ENCODE measurements at places on chromosomes 3 and 15.

DNA sequence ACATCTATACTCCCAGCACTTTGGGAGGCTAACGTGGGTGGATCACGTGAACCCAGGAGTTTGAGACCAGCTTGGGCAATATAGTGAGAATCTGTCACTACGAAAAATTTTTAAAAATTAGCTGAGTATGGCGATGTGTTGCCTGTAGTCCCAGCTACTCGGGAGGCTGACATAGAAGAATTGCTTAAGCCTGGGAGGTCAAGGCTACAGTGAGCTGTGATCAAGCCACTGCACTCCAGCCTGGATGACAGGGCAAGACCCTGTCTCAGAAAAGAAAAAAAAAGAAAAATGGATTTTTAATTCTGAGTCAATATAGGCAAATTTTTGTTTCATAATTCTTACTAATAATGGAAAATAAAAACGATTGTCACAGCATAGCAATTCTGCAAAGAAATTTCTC is 13.3 kb downstream of the C3orf49 start:
- no peak for DNase-seq

DNA sequence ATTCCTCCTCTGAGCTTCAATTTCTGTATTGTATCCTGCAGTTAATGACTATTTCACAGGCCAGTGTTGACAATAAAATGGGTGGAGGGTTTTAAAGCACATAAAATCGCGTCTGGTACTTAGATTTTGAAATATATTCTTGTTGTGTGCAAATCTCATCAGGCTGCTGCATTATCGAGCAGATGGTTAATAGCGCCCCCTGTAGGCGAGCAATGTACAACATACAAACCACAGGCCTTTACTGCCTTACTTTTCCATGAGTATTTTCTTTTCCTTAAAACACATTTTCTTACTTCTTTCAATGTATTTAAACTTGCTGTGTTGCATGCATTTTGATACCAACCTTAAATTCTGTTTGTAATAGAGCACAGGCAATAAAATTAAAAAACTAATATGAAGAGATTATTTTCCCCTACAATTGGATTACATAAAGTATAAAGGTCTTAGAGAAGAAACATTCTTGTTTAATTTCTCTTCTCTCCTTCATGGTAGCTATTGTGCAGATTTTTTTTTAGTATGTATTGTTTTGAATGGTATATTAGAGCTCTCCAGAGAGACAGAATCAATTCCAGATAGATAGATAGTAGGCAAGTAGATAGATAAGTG is 608.4 kb downstream of the CADM2 start:
- no peak for DNase-seq

GRCh38 chr15:83850501-83851245 is 196.8 kb downstream of the ADAMTSL3 start:
- DNase-seq: no peak

DNA sequence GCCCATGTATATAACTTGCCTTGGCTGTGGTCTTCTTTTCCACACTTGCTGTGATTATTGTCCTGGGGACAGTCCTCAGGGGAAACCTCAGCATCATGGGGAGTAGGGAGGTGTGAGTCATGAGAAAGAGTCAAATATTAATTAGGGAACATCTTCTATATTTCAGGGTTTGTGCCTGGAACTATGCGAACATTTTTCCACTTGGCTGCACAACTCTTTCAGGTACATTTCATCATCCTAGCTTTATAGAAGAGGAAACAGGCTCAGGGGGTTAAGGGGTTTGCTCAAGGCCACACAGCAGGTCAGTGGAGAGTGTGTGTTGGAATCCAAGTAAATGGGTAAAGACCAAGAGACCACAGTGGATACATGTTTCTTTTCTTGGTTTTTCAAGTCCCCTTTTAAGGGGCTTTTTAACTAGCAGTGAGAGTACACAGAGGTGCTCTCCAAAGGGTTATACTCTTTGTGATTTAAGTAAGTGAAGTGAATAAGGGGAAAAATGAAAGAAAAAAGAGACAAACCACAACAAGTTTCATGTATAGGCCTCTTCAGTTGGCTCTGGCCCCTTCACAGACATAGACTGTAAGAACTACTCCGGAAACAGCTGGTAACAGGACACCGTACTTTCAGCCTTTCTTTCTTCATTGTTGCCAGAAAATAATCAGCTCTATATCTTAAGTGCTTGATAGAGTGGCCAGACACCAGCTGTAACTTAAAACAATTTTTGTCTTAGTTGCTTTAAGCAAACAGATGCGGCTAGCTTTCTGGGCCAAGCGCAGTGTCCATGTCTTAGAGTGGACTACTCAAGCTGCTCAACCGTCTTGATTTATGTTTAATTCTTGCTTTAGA is 64.6 kb downstream of the EEFSEC start:
- DNase-seq: no peak

All from stimulated activated CD4-positive, alpha-beta T cell treated with anti-CD3 and anti-CD28 coated beads, Interleukin-4, amount 100 ng/mL, for 4 hours (primary cell).